ENCODE measurements at places on chromosomes 5 and 9.

DNA sequence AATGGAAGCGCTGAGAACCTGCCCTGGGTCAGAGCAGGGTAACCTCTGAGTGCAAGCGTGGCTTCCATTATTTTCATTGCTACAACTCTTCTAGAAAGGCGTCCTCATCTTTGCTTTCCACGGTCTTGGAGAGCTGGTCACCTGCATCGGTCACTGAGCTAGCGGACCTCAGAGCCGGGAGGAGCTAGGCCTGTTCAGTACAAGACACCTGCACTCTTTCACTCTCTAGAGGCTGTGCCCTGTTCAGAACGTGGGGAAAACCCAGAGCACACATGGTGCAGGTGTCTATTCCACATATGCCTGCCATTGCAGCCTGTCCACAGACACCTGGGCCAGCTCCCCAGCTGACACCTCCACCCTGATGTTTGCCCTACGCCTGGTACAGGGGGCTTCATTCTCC lies 147.8 kb upstream of the IRX2 start:
- no peak for DNase-seq

GRCh38 chr5:32319392-32319791 lies 6.7 kb upstream of the MTMR12 start:
- DNase-seq = no peak

DNA sequence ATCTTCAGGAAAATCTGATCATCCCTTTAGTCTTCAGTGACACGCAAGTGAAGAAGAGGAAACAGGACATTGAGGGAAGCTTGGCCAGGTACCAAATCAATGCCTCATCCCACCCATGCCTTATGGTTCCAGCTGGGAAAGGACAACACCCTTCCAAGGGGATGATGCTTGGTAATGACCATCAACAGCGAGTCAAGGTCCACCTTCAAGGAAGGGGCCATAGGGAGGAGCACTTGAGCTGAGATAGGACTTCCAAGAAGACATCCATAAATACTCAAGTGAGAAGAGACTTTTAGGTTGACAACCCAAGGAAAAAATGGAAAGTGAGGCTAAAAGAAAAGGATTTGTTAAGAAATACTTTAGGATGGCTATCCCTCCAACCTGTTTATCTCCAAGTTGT lies 27.1 kb upstream of the GAS1 start:
- no peak for DNase-seq

- no peak for DNase-seq
Observed at GRCh38 chr5:146744068-146744745, 134.3 kb downstream of the PPP2R2B start.

DNA sequence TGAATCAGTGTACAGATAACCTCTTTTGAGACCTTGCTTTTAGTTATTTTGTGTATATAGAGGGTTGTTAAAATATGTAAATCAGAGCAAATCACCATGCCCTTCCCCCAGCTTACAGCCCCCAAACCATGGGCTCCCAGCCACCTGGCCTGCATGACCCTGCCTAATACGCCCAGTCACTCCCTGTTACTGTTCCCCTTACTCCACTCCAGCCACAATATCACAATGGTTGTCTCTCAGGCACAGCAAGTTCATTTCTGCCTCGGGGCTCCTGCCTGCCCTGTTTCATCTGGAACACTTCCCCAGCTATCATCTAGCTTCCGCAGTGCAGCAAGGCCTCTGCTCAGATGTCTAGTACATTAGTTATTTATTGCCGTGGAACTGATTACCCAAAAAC lies 5.0 kb upstream of the CARD19 start:
- DNase-seq = no peak

DNA sequence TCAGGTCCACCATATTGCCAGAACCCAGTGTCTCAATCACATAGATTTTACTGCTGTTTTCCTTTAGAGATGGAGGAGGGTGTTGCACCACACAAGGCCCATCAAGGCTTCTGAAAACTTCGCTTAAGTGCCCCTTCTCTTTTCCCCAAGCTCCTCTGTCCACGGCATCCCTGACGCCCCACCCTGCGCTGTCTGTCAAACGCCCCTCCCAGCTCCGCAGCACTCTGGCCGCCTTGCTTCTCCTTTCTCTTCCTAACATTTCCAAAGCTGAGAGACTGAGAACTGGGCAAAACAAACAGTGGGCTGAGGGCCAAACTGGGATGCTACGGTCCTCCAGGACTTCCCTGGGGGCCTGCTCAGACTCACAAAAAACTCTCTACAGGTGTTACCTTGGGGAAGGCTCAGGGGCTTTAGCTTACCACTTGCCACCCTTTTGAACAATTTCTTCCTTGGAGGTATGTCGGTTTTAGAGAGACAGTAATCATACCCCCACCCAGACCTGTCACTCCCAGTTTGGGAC lies 28.3 kb upstream of the ERGIC1 start:
- no peak for DNase-seq

DNA sequence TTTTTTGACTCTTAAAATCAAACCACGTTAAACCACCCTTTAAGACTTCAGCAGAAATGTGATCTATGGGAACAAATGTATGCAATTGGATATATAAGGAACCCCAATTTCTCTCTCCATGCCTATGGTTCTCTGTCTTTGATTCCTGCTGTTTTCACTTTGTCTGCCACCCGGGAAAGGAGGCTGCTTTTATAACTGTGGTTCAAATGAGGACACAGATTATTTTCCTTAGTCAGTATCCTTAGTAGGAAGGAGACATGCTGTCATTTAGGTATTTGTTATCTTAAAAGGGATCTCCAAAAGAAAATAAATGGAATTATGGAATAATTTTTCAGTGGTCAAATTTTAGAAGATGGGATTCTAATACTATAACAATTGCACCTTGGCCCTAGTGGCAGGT lies 176.1 kb upstream of the NREP start:
- no peak for DNase-seq

DNA sequence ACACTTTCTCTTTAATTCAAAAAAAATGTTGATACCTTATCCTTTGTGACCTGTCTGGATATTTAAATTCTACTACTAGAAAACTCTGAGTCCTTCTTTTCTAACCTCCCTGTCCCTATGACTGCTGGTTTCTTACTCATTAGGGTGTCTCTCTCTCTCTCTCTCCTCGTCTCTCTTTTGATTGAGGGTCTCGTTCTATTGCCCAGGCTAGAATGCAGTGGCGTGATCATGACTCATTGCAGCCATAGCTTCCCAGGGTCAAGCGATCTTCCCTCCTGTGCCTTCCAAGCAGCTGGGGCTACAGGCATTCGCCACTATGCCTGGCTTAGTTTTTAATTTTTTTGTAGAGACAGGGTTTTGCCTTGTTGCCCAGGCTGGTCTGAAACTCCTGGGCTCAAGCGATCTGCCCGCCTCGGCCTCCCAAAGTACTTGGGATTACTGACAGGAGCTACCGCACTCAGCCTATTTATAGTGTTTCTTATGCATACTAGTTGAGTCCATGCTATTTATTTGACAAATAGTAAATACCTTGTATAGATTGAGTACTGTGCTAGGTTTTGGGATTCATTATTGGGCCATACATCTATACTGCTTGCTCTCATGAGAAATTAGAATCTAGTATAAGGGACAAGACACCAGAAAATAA lies 61.9 kb downstream of the NSD1 start:
- DNase-seq = no peak

DNA sequence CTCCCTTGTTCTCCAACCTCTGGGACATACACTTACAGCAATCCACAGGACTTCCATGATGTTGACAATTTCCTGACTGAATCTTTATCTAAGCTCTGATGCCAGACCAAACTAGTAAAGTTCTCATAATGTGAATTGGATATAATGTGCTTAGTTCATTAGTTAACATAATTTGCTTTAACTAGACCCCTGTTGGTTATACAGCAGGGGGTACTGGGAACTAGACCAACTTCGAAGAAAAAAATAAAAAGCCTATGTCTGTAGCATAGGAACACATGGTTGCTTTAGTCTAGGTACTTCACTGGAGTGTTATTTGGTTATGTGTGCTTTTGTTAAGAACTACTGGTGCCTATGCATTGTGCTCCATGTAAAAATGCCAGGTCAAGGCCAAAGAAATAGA lies 173.8 kb downstream of the ADAMTS6 start:
- DNase-seq = no peak

DNA sequence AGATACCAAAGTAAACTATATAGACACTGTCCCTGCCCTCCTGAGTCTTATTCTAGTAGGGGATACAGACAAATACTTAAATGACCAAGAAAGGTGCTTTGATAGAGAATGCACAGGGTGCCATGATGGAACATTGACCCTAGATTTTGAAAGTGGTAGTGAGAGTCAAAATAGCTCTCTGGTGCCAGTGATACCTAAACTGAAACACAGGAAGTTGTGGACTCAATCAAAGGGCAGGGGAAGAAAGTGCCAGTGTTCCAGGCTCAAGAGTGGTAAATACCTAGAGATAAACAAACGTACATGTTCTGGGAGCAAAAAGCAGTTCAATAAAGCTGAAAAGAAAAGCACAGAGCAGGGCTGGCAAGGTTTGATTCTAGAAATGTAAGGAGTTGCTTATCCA lies 267.6 kb downstream of the ISL1 start:
- DNase-seq = no peak

- DNase-seq = no peak
Observed at GRCh38 chr9:113973963-113974413, 97.9 kb downstream of the ZNF618 start.

DNA sequence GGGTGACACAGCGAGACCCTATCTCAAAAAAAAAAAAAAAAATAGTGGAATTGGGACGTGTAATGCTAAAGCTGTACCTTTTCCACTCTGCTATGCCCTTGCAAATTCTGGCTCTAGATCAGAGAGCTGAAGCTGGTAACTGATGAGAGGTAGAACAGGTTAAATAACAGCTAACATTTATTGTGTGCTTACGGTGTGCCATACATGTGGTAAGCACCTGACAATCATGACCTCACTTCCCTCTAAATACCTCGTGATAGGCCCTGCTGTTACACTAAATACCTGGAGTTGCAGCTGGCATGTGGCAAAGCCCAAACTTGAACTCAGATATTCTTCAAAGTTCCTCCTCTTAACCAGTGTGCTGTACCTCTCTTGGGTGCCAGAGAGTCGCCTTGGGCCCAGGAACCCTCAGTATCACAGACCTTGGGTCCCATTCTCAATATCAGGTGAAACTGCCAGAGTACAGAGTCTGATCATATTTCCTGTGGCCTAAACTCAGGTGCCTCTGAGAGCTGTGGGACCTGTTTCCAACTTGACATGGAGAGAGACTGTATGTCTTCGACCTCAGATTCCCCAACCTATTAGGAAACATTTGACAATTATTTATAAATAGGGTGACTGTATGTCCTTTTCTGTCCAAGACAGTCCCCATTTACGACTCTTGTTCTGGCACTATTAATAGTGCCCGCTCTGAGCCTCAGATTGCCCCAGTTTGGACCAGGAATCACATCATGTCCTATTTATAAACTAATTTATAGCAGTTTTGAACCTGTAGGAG lies 4.8 kb downstream of the ARL10 start:
- no peak for DNase-seq

DNA sequence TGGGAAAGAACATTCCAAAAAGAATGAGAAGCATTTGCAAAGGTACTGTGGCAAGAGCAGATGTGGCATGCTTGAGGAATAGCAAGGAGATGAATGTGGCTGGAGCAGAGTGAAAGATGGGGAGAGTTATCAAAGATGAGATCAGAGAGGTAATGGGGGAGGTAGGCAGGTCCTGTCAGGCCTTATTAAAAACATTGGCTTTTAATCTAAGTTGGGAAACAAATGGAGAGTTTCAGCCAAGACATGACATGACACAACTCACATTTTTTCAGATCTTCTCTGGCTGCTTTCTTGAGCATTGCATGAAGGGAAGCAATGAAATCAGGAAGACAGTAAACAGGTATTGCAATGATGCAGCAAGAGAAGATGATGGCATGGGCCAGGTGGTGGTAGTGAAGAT lies 120.3 kb downstream of the MUSK start:
- no peak for DNase-seq

- DNase-seq = peak; percentile 71
Observed at GRCh38 chr9:129886226-129887174, 51.2 kb downstream of the USP20 start.

DNA sequence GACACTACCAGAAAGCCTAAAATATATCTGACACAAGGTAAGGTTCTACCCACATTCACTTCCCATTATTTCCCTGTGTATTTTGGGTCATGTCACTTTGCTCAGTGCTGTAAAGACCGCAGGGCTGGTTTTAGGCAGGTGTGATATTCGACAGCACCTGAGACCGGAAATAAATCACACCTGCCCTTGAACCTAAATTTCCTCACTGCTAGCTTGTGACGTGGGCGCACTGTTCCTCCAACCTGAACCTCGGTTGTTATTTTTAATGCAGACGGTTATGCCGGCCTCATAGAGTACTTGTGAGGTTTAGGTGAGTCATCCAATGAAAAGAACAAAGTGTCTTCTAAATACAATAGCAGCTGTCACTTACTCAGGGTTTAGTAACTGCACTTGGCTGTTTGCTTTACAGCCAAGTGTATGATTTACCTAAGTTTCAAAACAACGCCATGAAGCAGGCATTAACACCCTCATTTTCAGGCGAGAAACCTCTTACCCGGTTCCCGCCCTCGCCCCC lies 20.7 kb upstream of the ZNF782 start:
- DNase-seq = peak; percentile 35

DNA sequence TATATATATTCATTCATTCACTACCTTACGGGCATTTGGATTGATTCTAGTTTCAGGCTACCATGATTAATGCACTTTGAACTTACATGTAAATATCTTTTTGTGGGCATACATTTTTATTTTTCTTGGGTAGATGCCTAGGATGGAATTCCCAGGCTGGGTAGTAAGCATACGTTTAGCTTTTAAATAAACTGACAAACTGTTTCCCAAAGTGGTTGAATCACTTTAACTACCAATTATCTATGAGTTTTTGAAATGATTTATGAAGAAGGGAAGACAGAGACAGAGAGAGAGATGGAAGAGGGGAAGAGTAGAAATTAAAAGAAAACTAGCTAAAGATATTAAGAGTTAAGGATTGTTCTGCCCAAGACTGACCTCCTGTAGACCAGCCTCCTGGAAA lies 612.6 kb downstream of the PSAT1 start:
- DNase-seq = no peak

DNA sequence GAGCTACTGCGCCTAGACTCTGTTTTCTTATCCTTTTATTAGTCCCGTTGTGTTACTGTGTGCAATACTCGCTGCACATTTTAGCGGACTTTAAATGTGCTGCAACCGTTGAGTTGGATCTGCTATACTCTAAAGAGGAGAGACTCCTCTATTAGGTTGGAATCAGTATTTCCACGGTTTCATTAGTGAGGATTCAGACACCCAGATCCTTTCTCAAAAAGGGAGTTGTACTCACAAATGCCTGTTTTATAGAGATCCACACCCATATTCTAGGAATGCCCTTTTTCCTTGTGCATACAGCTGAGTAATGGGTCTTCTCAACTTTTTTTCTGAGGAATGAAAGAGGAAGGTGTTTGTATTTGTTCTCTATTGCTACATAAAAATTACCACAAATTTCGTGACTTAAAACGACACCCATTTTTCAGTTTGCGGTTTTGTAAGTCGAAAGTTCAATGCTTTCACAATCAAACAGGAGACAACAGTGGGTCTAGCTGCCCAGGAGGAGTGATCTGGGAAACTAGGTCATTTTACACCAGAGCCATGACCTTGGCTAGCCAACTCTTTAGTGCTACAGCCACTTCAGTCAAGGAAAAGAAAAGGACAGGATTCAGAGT lies 52.8 kb upstream of the SLC44A1 start:
- DNase-seq = no peak

- DNase-seq = no peak
Observed at GRCh38 chr5:178384816-178385495, 152.4 kb upstream of the PHYKPL start.

Data from CD4-positive, alpha-beta T cell treated with Interleukin-6 for 4 hours (primary cell).